Astrocyte of the hippocampus (primary cell): ENCODE measurements at places on chromosomes 6 and 20.

DNA sequence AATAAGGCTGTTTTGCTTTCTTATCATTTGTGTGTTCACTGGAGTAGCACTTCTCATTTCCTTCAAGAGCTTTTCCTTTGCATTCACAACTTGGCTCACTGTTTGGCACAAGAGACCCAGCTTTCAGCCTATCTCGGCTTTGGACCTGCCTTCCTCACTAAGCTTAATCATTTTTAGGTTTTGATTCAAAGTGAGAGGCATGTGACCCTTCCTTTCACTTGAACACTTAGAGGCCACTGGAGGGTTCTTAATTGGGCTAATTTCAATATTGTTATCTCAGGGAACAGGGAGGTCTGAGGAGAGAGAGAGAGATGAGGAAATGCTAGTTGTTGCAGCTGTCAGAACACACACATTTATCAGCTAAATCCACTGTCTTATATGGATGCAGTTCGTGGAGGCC lies 82.9 kb upstream of the SCAF8 start:
- no peak for DNase-seq

DNA sequence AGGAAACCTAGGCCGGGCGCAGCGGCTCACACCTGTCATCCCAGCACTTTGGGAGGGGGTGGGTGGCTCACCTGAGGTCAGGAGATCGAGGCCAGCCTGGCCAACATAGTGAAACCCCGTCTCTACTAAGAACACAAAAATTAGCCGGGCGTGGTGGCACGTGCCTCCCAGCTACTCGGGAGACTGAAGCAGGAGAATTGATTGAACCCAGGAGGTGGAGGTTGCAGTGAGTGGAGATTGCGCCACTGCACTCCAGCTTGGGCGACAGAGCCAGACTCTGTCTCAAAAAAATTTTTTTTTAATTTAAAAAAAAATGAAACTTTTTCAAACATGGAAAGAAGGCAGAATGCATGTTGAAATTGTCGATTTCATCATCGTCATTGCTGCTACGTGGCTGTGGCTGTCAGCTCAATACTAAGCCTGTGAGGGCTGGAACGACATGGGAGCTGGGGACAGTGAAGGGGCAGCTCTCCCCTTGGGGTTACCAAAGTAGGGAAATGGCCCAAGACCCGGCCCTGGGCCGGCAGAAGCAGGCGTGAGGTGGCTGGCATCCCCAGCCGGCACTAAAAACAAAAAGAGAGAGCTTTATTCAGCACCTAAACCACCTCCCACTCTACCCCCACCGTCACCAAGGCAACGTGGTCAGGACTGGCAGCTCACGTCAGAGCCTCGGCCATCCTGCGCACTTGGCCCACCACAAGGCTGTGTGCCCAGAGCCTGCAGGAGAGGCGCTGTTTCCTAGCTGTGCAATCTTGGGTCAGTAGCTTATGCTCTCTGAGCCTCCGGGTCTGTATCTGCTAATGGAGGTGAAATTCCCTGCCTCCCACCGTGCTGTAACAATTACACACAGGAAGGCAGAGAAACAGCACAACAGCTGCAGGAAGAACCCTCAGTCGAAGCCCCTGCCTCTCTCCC lies 30.8 kb downstream of the AGPAT4 start:
- DNase-seq: peak; percentile 92

GRCh38 chr6:27759930-27760329 lies 152.3 kb downstream of the OR2B2 start:
- no peak for DNase-seq

DNA sequence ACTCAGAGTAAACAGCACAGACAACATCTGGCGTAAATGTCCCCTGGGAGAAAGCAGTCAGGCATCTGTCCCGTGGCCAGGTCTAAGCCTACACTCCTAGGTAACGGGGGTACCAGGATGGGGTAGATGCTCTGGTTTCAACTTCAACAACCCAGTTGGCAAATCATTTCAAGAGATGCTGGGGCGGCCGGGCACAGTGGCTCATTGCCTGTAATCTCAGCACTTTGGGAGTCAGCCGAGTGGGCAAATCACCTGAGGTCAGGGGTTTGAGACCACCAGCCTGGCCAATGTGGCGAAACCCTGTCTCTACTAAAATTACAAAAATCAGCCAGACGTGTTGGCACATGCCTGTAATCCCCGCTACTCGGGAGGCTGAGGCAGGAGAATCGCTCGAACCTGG lies 12.3 kb downstream of the PREX1 start:
- no peak for DNase-seq

DNA sequence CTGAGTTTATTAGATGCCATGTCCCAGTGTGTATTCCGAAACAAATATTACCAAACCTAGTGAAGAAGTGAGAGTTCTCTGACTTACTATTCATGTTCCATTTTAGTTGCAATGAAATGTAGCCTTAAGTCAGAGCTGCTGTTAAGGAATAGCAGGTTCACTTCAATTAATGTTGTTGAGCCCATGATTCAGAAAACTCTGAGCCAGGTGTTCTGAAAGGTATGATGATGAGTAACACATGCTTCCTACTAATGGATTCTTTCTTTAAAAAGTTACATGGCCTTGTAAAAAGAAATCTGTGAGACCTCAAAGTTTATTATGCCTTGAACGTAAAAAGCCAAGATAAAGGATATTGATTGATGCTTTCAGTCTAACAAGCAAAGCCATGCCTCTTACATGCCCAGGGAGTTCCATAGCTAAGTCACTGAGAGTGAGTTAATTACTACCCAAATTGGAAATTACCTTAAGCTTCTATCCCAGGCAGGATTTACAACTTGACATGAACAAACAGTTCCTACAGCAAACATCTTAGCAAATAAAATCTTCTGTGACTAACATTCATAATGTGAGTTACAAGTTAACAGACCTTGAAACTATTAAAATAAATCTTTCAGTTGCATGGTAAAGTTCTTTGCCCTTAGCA lies 122.9 kb downstream of the AKAP7 start:
- DNase-seq: no peak

DNA sequence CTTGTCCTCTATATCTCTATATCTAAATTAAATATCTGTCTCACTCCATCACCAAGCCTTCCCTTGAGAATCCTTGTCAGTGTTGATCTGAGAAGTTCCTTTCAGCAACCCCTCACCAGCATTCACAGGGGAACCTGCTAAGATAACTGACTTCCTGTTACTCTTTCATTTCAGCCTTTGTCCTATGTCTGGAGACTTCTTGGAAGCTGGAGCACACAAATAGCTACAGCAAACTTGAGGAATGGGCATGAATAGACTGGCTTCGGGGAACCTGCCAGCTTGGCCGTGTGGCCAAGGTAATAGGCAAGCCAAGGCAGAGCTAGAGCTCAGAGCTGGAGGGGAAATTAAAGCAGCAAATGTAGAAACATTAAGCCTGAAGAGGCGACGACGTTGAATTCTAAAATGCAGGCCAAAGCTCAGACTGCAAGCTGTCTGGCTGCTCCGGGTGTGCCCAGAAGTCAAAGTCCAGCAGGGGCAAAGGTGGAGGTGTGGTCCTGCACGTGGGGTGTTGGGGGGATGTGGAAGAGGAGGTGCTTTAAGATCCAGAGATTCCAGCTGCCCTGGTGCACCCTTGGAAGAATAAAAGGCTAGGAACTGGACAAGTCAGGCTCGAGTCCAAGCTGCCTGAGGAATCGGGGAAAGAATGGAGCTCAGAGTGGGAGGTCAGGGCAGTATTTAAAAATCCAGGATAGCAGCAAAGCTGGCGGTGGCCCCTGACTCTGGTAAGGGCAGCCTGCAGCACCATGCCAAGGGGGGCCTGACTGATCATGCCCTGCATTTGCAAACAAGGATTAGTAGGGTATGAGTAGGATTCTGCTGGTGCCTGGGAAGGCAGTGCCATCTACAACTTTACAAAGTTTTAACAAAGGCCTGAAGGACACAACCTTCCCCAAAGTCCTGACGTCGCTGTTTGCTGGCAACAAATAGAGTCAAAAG lies 185.0 kb upstream of the SGK1 start:
- DNase-seq: peak; percentile 15

- no peak for DNase-seq
These were observed 475.8 kb downstream of the PREX1 start for GRCh38 chr20:48352042-48352441.

- no peak for DNase-seq
These were observed 34.7 kb downstream of the SUN5 start for GRCh38 chr20:32969356-32970114.

- DNase-seq: peak; percentile 66
These were observed 516 bp downstream of the GTPBP2 start for GRCh38 chr6:43628393-43629103.

GRCh38 chr20:2544211-2544610 lies 7.8 kb downstream of the TMC2 start:
- DNase-seq: no peak

GRCh38 chr20:63518351-63518861 lies 2.2 kb upstream of the PPDPF start:
- no peak for DNase-seq

DNA sequence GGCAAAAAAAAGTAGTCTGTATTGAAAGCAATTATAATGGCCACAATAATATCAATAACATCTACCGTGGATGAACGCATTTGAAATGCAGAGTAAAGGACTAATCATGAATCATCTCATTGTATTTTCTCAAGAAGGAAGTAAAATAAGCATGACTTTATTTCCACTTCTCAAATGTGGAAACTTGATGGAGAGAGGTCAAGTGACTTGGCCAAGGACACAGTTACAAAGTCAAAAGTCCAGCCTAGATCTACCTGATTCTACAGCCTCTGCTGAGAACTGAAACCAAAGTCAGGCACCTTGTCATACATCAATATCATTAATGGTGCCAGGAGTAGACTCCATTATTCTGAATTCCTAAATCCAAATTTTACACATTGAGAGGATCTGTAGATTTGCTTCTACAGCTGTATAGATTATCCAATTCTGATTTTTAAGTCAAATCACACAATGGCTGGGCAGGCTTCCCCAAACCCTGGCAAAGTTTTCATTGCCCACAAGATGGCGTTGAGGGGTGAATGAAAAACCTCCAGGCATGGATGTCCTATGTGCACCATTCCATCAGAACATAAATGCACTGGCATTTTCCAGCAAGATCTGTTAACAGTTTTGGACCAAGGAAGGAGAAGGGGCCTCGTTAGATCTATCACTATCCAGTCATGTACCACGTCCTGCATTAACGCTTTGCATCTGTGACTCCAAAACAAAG lies 423.1 kb downstream of the MAFB start:
- peak; percentile 29 for DNase-seq

DNA sequence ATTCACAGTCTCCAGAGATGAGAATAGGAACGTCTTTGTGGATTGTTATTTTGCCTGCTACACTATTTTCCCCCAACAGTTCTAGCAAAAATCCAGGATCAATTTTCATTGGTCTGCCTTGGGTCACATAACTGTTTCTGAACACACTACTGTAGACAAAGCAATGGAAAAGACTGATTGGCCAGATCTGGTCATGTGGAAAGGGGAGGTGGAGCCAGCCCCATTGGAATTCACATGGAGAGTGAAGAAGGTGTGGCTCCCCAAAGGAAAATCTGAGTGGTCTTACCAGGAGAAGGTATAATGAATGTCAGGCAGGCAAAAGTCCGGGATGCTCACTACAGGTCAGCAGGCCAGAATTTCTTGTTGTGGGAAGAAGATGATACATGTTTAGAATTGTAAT lies 9.5 kb upstream of the TP53RK start:
- DNase-seq: no peak

- DNase-seq: no peak
These were observed 252.4 kb upstream of the HS3ST5 start for GRCh38 chr6:114595186-114595585.

DNA sequence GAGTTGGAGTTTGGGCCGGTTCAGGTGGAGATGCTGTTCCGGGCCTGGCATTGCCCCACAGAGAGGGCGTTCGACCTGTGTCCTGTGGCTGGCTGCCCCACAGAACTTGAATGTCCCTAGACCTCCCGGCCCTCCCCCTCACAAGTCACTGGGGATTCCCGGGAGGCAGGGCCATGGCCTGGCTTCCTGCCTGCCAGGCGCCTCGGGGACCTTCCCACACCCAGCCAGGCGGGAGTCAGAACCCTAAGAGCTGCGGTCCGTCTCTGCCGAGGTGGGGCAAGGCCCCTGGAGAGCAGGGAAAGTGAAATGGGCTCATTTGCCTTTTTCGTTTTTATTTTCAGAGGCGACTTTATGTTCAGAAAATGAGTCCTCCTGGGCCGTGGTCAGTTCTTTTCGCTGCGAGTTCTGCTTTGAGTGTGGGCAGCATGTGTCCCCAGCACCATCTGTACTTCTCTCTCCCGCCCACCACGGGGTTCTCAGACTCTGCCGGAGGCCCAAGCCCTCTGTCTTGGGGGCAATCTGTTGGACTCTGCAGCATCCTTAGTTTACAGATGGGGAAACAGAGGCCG lies 8.5 kb downstream of the RBM38 start:
- DNase-seq: peak; percentile 72

GRCh38 chr20:40441771-40442170 lies 247.3 kb downstream of the MAFB start:
- DNase-seq: no peak

DNA sequence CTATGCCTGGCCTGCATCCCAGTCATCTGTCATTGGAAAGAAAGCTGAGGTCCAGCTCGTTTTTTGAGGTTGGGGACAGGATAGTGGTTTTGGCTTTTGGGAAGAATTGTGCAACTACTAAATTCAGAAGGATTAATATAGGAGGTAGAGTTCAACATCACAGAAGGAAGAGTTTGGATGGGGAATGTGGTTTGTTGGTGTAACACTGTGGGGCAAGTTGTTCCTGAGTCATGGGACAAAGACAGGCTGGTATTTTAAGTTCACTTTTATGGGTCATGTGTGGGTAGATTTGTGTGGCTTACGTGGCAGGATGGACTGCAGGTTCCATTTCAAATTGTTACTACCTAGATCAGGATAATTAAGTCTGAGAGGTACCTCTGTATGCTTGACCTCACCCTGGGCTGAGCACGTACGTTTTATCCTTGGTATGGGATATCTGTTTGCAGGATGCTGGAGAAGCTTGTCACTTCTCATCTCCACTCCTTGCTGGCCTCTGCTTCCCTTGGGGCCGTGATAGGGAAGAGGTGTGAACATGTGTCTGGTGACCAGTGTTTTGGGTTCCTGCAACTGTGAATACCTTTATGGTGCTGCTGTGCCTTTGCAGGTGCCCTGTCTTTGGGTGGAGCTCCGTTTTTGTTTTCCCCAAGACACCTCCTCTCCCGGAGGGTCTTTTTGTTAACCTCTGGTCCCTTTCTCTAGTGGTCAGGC lies 177.6 kb downstream of the JARID2 start:
- no peak for DNase-seq

GRCh38 chr6:29986179-29986781 lies 43.9 kb downstream of the HLA-A start:
- no peak for DNase-seq

GRCh38 chr20:62642666-62643520 lies 590 bp downstream of the SLCO4A1 start:
- DNase-seq: peak; percentile 36

- no peak for DNase-seq
These were observed 17.3 kb upstream of the PCMTD2 start for GRCh38 chr20:64238115-64238825.
